ENCODE measurements at places on chromosomes 13 and 19.
A peak's percentile ranks its signal among the peaks of the same experiment; 100 is the strongest.

DNA sequence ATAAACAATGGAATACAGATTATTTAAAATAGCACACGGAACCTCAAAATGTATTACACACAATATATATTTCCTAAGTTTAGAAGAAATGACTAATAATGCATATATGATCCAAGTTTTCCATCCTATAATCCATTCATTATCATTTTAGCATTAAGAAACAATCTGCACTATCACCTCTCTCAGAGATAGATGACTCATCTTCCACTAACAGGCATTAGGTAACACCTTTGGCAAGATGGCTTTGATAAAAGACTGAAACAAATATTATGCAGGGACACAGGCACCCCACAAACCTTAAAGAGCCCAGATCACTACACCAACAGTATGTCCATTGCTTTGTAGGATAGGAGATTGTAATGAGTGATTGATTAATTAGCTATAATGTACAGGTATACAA, 4.1 kb downstream of the ENOX1 start:
- DNase-seq: no peak

DNA sequence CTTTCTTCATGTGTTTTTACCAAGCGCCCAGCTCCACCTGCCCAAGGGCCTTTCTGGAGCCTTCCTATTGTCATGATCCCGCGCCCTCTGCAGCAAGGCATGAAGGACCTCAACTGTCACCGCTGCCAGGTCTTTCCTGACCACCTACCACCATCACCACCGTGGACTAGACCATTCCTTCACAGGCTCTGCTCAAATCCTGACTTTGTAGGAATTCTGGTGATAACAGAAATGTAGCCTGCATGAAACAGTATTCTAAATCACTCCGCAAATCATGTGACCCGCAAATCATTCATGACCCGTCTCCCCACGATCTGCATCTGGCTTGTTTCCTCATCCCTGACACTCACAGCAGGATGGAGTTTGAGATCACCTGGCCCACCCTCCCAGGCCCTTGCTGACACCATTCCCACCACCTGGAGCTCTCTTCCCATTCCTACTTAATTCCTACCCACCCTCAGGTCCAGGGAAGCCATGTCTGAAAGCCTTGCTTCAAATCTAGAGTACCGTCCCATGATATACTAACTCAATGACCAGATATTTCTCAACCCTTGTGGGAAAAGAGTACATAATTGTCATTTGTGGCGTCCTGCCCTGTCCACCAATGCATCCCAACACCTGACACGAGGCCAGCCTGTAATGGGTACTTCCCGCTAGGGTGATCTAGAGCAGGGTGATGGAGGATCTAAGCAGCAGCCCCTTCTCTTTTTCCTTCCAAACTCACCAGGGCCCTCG, 1.3 kb downstream of the UBE2S start:
- DNase-seq: no peak

GRCh38 chr13:44726214-44726613, 150.1 kb upstream of the TSC22D1 start:
- no peak for DNase-seq

DNA sequence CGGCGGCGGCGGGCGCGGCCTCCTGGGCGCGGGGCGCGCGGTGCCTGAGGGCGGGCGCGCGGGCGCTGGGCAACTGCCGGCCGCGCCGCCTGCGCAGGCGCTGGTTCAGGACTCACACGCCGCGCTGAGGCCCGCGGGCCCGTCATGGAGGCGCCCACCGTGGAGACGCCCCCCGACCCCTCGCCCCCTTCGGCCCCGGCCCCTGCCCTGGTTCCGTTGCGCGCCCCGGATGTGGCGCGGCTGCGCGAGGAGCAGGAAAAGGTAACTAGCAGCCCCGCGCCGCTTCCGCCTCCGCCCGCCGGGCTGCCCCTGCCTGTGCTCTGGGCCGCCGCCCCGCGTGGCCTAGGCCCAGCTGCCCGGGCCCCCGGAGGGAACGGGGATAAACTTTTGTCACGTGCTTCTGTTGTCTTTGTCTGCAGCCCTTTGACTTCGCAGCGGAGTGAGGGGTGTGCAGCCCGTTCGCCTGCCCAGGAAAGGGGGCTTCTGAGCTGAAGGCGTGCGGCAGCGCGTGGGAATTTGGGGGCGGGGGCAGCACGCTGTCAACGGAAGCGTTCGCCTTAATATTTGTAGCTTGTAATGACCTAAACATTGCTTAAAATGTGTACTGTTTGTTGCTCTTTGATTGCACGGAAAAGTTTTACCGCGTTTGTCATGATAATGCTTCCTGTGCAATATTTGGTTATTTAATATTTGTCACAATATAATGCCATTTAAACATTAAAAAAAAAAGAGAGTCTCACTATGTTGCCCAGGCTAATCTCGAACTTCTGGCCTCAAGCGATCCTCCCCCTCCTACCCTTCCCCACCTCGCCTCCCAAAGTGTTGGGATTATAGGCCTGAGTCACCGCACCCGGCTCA, 594 bp downstream of the URI1 start:
- peak; percentile 77 for DNase-seq

- DNase-seq: no peak
Measured at GRCh38 chr13:54394085-54394700, 1365.6 kb downstream of the OLFM4 start.

- peak; percentile 97 for DNase-seq
Measured at GRCh38 chr19:45692187-45693105, at the start of gene QPCTL. Gene QPCTL, plus strand, starts transcription at chr19:45692666. Its CDS starts 38 bp downstream, at chr19:45692704.

DNA sequence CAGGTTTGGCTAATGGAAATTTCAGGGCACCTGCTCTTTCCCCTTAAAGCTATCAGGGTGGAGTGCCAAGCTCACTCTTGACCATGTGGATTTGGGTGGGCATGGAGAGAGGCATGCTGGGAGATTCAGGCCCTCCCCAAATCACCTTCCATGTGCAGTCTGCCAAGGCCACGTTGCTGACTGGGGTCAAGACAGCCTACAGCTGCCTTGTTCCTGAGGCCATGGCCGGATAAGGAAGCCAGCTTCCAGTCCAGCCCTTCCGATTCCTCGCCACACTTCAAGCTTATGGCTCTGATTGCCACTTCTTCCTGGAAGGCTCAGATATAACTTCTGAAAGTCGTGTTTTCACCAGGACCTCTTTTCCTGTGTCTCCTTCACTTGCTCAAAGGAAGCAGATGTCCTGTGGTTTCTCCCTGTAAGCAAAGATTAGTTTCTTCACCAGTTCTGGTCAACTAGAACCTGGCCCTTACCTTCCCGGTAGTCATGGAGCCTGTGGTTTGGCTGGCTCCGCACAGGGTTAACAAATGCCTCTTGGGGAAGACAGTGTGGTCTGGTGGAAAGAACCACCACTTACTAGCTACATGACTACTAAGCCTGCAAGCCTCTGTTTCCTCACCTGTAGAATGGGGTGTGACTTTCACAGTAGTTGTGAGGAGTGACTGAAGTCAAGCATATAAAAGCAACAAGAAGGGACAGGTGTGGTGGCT, 16.1 kb upstream of the TPT1 start:
- no peak for DNase-seq

- DNase-seq: no peak
Measured at GRCh38 chr13:73656863-73657262, 477.3 kb downstream of the KLF12 start.

GRCh38 chr13:51585696-51586095, 1.4 kb downstream of the WDFY2 start:
- DNase-seq: no peak

DNA sequence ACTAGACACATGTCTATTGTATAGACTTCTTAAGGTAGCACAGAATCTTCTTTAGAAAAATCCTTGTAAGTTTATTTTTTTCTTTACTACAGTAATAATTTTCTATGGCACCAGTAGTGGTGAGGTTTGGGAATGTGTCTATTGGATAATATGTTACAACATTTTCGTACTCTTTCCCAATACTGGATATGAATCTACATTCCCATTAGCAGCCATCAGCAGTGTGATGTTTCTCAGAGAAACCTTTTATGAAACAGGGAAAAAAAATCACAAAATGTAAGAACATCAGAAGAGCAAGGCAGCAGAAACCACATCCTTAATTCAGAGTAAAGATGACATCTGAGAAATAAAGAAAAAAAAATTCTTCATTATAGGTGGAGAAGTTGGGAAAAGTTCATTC, 83.3 kb downstream of the POSTN start:
- DNase-seq: no peak

- DNase-seq: no peak
Measured at GRCh38 chr13:24276861-24277260, 32.5 kb upstream of the C1QTNF9 start.

DNA sequence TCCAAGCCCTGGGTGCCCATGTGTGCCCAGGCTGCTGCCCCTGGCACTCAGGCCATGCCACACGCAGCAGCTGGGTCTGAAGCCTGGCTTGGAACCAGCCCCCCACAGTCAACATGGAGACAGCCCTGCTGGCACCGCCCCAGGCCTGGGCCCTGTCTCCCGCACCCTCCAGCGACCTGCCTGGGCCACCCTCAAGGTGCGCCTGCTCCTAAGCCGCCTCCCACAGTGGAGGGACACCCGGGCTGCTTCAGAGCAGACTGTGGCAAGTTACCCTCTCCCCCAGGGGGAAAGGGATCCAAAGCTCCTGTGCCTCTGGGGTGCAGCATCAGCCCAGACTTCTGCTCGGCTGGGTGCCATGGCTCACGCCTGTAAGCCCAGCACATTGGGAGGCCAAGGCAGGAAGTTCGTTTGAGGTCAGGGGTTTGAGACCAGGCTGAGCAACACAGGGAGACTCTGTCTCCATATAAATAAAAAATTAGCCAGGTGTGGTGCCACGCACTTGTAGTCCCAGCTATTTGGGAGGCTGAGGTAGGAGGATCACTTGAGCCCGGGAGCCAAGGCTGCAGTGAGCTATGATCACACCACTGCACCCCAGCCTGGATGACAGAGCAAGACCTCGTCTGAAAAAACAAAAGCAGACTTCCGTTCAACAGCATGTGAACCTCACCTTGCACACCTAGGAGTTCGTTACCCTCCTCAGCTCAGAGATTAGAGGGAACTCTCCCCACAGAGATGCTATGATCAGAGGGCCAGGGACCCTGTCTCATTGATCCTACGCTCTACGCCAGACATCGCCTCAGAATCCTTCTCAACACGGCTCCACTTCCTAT, 15.6 kb downstream of the ELL start:
- no peak for DNase-seq

DNA sequence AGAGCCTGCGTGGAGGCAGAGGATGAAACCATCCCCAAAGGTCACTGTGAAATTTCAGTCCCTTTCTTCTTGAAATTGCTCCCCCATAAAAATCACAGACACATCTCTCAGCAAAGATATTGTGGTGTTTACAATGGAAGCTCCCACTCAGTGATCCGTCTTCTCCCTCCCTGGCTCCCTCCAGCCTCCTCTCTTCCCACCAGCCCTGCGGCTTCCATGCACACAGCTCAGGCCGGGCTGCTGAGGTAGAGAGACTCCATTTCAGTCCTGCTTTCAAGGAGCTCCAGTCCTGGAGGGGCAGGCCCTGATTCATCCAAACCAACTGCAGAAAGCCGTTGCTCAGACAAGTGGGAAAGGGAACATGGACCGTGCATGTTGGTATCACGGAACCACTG, 24.0 kb upstream of the MIER2 start:
- no peak for DNase-seq

- no peak for DNase-seq
Measured at GRCh38 chr19:42154471-42155323, 22.5 kb upstream of the POU2F2 start.

- no peak for DNase-seq
Measured at GRCh38 chr13:22103046-22104027, 432.5 kb downstream of the FGF9 start.

DNA sequence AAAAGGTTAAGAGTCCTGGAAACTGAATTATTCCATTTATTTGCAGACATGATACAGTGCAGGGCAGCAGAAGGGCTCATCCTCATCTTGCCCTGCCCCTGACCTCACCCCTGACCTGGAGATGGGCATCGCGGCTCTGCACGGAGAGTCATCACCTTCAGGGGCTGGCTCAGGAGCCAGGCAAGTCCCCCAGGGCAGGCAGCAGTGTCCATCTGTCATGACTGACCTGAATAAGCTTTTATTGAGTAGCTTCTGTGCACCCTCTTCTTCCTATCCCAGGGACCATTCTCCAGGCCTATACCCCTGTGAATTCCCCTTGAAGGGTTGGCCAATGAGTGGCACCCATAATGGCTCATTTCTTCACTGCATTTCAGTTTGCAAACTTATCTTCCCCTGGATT, 484.2 kb downstream of the ZNF536 start:
- no peak for DNase-seq

DNA sequence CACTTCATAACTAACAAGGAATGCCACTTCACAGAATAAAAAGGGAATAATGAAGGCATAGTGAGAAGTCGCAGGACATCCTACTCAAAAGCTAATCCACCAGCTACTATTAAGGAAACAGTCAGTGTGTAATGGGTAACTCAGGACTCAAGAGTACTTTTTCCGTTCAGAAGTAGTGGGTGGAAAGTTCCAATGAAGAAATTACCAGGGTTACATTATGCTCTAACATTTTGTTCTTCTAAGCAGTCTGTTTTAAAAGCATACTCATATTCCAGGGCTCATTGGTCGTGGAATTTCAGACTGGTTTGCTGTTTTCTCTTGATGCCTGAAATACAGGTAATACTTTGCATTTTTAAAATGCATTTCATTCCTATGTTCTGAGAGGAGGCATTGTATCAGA, 222.4 kb upstream of the IRS2 start:
- DNase-seq: no peak

DNA sequence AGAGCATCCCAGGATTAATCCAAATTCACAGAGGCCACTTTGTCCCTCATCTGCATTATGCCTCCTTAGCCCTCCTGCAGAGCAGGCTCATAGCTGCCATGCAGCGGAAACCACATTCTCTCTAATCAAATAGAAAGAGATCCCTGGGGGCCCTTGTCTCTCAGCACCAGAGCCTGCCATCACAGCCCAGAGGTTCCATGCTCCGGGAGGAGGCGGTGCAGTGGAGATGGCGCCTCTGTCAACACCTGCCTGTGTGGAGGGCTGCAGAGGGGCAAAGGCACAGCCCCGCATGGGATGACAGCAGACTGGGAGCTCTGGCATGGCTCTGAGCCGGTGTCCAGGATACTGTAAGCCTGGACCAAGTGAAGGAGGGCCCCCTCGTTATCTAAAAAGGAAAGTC, 111.3 kb downstream of the SLC7A1 start:
- DNase-seq: no peak

GRCh38 chr19:35715981-35716800, 1.6 kb upstream of the KMT2B start:
- DNase-seq: no peak

GRCh38 chr19:1917146-1917545, 11.9 kb downstream of the ADAT3 start:
- no peak for DNase-seq

DNA sequence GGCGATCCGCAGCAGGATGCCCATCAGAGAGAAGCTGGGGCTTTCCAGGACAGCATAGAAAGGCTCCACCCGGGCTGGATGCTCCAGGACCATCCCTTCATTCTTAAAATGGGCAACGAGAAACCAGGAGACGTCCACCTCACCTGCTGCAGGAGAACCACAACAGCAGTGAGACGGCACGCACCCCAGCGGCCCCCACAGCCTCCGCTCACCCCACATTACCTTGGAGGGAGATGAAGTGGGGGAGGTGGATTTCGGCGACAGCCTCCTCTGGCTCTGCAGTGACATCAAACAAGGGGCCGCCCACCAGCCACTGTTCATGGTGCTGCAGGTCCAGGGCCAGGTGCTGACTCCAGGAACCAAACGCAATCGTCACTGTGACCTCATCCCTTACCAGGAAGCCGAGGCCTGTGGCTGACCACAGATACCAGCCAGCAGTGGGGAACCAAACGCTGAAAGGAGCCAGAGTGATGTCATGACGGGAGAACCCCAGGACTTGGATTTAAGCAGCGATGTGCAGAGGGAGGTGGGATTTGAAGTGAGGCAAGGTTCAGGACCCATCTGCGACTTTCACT, 25.1 kb downstream of the CARD8 start:
- no peak for DNase-seq
